ENCODE measurements at places on chromosomes 11 and 22.

- no peak for DNase-seq
Measured at GRCh38 chr11:79439886-79440570, 802 bp downstream of the TENM4 start.

DNA sequence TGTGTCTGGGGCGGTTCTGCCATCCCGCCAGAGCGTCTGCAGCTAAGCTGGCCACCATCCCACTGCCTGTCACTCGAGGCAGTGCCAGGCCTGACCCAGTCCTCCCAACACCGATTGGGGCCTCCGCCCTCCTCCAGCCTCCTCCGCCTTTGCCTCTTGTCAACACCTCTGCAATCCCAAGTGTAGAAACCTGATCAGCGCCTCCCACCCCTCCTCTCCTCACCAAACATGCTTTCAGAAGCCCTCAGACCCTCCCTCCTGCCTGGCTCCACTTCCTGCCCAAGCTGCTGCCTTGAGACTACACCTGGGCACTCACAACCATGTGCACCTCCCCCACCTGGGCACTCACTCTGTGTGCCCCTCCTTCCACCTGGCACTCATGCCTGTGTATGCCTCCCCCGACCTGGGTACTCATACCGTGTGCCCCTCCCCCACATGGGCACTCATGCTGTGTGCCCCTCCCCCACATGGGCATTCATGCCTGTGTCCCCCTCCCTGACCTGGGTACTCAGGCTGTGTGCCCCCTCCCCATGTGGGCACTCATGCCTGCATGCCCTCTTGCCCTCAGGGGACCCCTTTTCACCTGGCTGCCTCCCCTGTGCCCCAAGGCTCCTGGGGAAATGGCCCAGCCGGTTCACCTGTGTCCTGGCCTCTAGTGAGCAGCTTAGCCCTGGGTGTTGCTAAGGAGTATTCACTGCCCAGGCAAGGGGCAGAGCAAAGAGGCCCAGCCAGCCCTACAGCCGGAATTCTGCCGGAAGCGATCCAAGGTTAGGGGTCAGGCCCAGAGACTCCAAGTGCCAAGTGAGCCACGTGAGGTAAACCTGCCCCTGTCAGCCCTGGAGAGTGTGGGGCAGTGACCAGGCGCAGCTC lies 5.5 kb upstream of the IFITM10 start:
- no peak for DNase-seq

GRCh38 chr11:86403458-86403857 lies 28.8 kb downstream of the CCDC81 start:
- DNase-seq = no peak

- DNase-seq = no peak
Measured at GRCh38 chr11:110158317-110159200, 65.4 kb downstream of the ZC3H12C start.

DNA sequence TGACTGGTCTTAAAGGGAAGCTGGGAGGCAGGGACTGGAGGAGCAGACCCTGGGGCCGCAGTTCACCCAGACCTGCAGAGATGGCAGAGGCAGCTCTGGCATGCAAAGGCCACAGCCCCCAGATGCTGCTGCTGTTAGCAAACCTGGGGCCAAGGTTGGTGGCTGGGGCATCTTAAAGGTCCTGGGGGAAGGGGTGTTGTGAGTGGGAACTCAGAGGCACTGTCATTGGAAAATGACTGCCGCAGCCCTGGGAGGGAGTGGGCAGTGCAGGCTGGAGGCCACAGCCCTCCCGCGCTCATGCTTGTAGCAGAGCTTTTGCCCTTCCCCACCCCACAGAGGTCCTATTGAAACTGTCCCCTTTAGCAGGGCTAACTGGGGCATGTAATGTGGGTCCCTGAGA lies 111.8 kb downstream of the CTTN start:
- no peak for DNase-seq

DNA sequence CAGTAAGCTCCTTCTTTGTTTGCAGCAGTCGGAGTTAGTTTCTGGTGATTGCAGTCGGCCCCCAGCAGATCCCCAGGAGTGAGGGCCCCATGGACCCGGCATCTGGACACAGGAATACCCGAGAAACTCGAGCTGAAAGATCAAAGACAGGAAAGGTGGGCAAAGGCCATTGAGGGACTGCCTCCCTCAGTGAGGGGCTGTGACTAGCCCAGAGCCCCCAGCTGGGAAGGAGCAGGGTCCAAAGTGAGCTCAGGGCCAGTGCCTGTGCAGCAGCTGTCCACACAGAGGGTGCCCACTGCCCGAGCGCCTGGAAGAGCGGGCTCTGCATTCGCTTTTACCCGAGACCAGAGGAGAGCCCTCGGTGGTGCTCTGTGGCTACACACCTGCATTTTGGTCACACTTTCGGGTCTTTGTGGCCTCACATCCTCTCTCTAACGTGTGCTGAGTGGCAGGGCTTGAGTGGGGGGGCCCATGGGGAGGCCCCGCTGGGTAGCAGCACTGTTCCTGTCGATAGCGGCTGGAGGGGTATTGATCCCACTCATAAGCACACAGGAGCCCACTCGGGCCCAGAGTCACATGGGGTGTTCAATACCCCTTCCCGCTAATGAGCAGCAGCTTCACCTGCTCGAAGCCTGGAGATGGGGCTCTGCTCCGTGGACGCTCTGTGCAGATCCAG lies 532.9 kb downstream of the TBC1D22A start:
- no peak for DNase-seq

DNA sequence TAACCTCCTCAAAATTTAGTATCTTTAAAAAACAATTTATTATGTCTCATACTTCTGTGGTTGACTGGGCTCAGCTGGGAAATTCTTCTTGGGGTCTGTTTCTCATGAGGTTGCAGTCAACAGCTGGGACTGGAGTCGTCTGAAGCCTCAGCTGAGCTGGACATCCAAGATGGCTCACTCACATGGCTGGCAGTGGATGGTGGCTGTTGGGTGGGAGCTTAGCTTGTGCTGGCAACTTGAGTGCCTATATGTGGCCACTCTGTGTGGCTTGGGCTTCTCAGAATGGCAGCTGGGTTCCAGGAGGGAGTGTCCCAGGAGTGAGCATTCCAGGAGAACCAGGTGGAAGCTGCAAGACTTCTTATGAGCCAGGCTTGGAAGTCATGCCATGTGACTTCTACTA lies 13.2 kb downstream of the THY1 start:
- no peak for DNase-seq

DNA sequence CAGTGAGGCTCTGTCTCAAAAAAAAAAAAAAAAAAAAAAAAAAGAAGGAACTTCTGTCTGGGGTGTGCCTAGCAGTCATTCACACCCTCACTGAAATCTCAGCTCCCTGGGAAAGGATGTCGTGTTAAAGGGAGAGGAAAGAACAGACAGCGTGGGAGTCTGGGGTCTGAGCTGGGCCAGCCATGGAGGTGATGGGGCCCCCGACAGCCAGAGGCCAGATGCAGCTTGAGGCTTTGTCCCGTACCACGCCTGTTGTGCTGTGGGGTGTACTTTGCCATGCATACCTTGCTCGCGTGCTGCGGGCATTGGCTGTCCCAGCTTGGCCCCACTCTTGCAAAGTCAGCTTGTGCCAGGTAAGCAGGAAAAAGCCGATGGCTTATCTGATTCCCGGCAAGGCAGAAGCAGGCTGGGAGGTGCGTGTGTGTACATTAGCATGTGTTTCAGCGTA lies 4.6 kb downstream of the SYT12 start:
- no peak for DNase-seq

DNA sequence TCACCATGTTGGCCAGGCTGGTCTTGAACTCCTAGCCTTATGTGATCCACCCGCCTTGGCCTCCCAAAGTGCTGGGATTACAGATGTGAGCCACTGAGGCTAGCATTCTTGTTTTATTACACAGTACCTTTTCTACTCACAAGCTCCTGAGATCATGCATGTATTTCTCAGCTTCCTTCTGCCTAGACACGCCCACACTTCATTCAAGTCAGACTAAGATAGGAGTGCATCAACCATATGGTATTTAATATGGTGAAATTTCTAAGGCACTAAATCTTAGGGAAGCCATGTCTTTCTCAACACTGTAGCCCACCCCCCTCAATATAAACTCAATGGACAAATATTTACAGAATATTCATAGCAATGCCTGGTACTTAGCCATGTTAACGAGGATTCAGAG lies 62.1 kb downstream of the SLC25A17 start:
- DNase-seq = no peak
